ENCODE measurements at places on chromosomes 5 and 9. TPM values are rescaled to one million over a fixed set of nuclear protein-coding genes. Genes with fewer than 3 reads are reported as not detected.

DNA sequence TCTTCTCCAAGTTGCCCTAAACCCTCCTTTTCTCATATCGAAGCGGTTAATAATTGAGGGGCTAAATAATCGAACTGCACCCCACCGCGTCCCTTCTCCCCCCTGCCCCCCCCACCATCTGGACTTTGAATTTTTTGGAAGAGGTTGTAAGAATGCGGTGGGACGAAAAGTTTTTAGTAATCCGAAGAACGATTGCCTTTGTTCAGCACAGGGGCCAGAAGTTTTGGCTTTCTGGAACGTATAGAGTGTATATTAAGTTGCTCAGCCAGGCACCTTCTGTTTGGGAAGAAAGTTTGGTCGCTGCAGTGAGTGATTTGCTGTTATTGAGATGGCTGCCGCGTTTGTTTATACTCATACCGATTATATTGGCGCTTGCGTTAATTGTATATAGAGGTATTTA lies 518 bp downstream of the ERBIN start:
- peak; percentile 41 for DNase-seq

The SPINK4 gene
- total RNA-seq, result not detected

The OR1L4 gene
- total RNA-seq, result not detected

GRCh38 chr9:16680975-16681651 lies 189.4 kb downstream of the BNC2 start:
- peak; percentile 62 for DNase-seq

DNA sequence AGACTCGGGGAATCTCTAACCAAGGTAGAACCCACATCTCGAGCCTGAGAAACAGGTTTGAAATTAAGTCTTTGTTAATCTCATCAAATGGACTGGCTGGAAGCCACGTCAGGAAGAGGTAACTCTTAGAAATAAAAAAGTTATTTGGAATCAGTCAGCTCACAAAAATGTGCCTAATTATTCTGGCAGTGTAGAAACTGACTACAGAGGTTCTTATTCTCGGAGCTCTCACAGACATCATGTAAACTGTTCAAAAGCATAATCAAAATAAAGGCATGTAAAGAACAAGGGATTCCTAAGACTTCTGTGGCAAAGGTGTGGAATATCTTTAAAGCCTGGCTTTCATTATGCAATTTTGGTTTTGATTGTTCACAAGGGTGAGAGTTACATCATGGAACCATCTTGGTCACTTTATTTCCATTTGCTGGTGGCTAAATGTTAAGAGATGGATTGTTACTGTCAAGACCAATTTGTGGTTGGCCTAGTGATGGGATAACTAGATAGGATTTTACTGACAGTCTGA lies 85.1 kb downstream of the OTULIN start:
- DNase-seq, result no peak

DNA sequence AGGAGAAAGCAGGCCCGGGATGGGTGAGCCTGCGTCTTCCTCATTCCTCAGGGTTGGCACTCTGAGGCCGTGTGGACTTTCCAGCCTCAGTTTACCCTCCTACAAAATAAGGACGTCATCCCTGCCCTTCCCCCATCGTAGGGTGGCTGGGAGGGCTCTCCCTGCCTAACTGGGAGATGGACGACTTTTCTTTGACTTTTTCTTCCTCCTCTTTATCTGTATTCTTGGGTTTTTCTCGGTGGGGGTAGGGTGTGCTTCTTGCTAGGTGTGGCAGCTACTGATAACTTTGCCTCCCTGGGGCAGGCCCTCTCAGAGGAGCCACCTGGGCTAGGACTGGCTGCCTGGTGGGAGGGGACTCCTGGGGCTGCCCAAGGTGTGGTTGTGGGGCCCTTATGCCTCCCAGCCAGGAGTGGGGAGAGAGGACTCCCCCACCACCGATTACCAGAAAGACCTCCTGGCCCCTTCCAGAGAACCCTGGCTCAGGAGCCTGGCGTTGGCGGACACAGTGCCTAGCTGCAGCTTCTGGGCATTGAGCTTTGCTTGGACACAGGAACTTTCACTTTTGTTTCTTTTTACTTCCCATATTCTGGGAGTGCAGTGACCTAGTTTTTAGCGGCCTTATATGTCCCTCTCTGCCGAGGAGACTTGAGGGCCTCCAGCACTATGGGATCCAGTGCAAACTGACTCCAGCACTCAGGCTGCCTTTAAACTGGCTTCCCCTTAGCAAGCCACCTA lies 6.1 kb downstream of the GLIPR2 start:
- DNase-seq, result peak; percentile 42

DNA sequence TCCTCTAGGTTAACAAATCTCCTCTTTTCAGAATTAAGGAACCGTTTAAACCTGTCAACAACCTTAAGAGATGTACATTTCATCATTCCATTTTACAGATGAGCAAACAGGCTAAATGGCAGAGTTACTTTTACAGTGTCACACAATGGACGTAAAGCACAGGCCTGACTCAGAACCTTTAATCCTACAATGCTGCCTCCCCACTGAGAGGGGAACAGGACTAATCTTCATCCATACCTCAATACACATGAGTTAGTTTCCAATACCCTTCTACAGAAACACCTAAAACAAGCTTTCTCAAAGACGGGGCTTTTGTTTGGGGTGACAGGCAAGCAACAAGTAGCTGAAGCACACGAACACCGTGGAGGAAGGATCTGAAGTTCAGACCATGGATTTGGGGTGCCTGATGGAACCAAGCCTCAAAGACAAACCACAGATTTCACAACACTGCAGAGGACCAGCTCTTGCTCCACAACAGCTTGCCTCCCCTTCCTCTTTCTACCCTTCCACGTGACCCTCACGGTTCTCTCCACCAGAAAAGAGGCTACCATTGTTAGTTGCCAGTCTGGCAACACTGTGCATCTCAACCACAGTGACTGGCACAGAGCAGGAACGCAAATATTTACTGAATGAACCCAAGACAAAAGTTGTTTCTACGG lies 1.8 kb downstream of the RNF130 start:
- DNase-seq, result no peak

The TEX48 gene
- total RNA-seq, result not detected

- no peak for DNase-seq
These were observed 6.1 kb upstream of the COL5A1 start for GRCh38 chr9:134635351-134636148.

DNA sequence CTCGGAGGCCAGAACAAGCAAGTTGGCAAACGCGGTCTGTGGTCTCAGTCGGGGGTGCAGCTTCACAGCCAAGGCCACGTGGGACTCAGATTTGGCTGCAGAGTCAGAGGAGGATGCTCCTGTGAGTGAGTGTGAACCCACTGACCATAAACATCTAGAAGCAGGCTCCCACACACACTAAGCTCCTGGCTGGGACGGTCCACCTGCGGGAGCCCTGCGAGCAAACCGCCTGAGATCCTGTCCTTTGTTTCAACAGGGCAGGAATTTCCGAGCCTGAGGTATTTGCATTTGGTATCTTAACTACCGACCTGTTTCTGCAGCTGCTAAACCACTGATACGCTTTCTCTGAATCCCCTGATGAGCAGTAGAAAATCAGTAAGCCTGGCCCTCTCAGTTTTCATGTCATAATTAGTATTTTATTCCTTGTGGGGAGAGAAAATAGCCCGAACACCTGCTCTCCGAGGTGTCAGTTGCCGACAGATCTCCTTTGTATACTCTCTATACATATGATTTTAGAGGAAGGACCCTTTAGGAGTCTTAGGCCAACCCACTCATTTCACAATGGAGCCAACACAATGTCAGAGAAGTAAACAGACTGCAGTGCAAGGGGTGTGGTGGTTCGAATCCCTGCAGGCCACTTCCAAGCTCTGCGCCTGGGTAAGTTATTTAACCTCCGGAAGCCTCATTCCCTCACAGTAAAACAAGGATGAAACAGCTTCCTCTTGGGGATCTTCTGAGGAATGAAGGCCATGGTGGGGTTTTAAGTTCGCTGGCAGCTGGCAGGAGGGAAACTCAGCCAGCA lies 40.9 kb upstream of the PWWP2A start:
- no peak for DNase-seq

DNA sequence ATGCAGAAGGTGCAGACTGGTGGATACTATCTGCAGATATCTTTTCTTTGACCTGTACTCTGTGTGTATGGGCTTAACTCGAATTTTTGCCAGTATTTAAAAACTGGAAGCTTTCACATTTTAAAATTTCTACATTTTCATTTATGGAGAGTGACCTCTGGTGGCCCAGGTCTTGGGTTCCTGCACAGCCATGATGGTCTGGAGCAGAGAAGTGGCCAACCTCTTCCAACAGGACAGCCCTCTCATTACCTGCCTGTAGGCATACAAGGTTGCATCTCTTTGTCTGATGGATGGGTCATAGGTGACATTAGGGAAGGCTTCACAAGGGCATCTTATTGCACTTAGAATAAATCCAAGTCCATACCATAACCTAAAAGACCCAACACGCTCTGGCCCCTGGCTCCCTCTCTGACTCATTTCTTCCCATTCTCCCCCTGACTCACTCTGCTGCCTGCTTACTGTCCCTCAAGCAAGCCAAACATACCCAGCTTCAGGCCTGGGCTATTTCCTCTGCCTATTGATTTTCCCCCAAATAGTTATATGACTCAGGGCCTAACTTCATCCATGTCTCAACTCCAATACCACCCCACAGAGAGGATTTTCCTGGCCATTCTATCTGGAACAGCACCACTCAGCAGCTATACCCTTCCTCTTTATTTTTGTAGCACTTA lies 113.3 kb upstream of the SLC1A3 start:
- DNase-seq, result no peak

- no peak for DNase-seq
These were observed 25.2 kb upstream of the ENTREP1 start for GRCh38 chr9:69299826-69300225.

DNA sequence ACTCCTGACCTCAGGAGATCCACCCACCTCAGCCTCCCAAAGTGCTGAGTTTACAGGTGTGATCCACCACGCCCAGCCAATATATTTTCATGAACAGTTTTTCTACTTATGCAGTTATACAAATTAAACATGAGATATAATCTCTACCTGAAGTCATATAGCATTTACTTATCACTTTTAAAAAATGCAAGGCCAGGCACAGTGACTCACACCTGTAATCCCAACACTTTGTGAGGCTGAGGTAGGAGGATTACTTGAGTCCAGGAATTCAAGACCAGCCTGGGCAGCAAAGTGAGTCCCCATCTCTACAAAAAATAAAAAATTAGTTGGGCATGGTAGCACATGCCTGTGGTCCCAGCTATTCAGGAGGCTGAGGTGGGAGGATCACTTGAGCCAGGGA lies 164.7 kb upstream of the LHFPL2 start:
- DNase-seq, result no peak

The BRINP1 gene
- total RNA-seq, result under 0.01 TPM

- DNase-seq, result no peak
These were observed 296.7 kb upstream of the MEF2C start for GRCh38 chr5:89179731-89180130.

DNA sequence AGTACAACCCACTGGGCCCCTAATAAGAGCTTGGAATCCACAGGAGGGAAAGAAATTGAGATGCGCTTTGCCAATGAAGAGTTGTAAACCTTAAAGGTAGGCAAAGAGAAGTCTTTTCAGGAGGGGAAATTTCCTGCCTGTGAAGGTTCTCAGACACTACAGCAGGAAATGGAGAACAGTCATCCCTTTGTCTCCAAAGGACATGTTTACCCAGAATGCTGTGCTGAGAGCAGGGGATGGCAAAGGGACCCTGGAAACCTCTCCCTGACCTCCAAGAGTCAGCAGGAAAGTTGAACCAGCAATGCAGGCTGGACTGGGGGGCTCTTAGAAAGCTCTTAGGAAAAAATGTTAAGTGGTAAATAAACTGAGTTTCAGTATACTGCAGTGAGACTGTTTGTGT lies 103.2 kb downstream of the AK8 start:
- DNase-seq, result no peak

The FGF1 gene
- total RNA-seq, result under 0.01 TPM

The MARCOL gene
- not detected for total RNA-seq

- DNase-seq, result peak; percentile 61
These were observed 60.9 kb upstream of the IL17B start for GRCh38 chr5:149439899-149440542.

- no peak for DNase-seq
These were observed 6.8 kb downstream of the DCAF12 start for GRCh38 chr9:34119713-34120112.

GRCh38 chr9:131762356-131762932 lies 22.6 kb upstream of the RAPGEF1 start:
- peak; percentile 58 for DNase-seq

- DNase-seq, result no peak
These were observed 735 bp downstream of the ECPAS start for GRCh38 chr9:111483439-111483857.

The ZMYND19 gene
- total RNA-seq, result 11.1 TPM

GRCh38 chr5:174625591-174626350 lies 98.6 kb upstream of the MSX2 start:
- no peak for DNase-seq

GRCh38 chr5:9423571-9423970 lies 122.3 kb downstream of the SEMA5A start:
- no peak for DNase-seq

The TAS2R1 gene
- total RNA-seq, result not detected

GRCh38 chr5:148823871-148824270 lies 2.5 kb upstream of the ADRB2 start:
- no peak for DNase-seq

The ACOT12 gene
- total RNA-seq, result not detected

The BARX1 gene
- not detected for total RNA-seq

- no peak for DNase-seq
These were observed 1435.6 kb upstream of the NUDT12 start for GRCh38 chr5:104998169-104998568.
